ENCODE measurements at places on chromosomes 6 and 20. TPM values are rescaled to one million over a fixed set of nuclear protein-coding genes. Genes with fewer than 3 reads are reported as not detected.
A peak's percentile ranks its signal among the peaks of the same experiment; 100 is the strongest.

GRCh38 chr6:75157336-75157735 lies 48.5 kb downstream of the COL12A1 start:
- no peak for DNase-seq

Gene NKAIN4
- not detected for total RNA-seq

- DNase-seq: no peak
Measured at GRCh38 chr6:55696501-55696900, 117.5 kb upstream of the HMGCLL1 start.

DNA sequence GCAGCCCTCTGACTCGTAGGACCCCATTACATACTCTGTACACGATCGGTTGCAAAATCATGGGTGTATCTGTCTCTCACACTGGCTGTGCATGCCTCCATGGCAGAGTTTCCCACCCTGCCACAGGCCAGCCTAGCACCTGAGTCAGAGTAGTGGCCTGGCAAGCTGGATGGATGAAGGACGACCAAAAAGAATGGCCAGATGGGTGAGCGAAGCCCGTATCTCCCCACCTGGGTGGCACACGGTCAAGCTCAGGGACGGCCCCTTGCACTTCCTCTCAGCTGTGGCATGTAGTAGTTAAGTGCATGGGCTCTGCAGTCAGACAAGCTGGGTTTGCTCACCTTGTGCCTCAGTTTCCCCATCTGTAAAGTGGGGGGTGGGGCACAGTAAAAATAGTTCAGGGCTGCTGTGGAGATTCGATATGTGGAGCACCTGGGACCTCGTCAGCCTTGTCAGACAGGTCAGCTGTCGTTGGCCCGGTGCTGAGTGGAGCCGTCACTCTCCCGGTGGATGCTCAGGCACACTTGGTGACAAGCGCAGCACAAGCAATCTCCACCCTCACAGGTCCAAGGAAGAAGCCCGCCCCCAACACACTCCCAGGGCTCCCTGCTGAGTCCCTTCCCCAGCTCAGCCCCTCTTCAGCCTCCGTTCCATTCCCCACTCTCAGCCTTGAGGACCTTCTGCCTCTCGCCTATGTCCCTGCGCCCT lies 12.6 kb downstream of the CPNE5 start:
- DNase-seq: no peak

Gene NKX2-2
- total RNA-seq: not detected

DNA sequence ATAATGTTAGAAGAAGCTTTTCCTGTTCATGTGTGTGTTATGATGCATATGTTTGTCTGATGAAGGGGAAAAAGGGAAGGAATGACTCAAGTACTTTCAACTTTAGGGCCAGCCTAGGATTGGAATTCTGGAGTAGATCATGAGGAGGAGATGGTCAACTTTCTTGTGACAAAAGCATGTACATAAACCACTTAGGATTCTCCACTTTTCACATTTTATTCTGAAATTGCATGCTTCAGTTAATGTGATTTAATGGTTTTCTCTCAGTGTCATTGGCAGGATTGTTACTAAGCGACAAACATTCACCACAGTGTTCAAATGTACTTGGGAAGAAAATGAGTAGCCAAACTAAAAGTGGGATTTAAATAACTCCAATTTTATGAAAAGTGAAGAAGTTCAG lies 80.1 kb downstream of the UTRN start:
- DNase-seq: no peak

Gene ADGB
- not detected for total RNA-seq

DNA sequence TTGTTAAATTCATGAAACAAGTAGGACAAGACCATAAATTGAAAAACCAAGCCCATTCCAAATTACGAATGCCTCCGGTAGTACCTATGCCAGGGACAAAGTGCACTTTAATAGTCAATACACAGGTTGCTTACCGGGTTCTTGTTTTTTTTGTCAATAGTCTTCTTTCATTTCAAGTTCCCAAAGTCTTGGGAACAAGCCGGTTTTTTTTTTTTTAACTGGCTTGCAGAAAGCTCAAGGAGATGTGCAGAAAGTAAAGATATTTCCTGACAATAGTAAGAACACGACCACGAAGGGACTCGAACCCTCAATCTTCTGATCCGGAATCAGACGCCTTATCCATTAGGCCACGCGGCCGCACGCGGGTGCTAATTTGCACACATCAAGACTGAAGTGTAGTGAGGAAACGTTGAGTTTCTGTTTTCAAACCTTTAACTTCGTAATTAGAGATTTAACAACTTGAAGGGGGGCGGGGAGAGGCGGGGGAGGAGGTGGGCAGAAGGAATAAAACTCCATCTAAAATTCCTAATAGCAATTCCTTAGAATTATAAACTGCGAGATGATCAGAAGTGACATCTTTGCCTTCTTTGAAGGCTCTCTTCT lies 181.0 kb downstream of the TRIM27 start:
- no peak for DNase-seq

- no peak for DNase-seq
Measured at GRCh38 chr6:142857796-142858555, 87.0 kb downstream of the HIVEP2 start.

DNA sequence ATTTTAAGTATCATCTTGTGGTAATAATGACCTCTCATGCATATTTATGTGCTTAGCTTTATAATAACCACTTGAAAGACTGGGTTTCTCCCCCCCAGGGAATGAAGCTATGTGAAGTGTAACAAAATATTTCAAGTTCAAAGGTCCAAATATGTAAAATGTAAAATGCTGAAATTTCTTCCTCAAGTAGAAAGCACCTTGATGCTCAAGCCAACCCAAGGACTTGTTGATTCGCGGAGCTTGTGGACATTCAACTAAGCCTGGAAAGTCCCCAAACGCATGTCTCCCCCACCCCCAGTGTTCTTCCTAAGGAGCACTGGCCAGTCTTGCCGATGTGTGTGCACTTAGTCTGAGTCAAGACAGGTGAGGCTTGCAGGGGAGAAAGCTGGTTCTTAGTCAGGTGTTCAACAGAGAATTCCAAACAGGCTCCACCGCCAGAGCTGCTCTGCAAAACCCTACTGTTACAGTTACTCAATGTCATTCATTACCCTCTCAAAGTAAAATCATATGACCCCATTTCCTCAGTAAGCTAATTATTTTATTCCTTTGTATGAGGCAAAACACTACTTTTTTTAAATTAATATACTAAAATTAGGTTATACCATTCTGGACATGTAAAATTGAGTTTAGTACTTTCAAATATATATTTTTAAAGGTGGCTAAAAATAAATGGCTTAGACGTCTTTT lies 46.9 kb upstream of the QKI start:
- no peak for DNase-seq

DNA sequence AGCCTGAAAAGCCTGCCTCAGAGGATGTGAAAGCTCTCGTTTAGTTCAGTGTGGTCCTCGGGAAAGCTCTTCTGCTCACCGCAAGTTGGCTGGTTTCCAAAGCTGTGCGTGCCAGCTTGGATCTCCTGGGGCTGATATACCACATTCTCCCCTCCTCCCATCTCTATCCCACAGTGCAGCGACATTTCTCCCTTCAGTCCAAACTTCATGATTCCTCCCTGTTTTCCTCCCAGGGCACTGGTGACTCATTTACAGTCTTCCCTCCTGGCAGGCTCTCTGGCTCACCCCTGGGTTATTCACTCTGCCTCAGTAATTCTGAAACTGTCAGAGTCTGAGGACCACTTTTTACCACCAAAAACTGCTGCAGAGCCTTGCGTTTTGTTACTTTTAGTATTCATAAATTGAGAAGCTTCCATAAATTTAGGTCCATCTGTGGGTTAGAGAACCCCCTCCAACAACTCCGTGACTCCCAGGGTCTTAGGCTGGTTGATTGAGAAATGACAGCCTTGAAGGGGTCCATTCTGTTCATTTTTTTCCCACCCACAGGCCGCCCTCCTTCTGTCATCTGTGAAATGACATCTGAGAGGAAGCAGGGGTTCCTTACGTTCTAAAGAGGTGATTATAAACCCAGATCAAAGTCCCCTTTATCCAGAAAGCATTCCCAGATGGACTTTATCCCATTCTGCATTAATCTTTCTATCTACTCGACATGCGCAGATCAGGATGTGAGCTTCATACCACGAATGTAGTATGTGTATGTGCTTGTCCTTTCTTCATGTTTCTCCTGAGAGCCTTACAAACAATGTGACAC lies 6.1 kb downstream of the TRIM10 start:
- DNase-seq: no peak

DNA sequence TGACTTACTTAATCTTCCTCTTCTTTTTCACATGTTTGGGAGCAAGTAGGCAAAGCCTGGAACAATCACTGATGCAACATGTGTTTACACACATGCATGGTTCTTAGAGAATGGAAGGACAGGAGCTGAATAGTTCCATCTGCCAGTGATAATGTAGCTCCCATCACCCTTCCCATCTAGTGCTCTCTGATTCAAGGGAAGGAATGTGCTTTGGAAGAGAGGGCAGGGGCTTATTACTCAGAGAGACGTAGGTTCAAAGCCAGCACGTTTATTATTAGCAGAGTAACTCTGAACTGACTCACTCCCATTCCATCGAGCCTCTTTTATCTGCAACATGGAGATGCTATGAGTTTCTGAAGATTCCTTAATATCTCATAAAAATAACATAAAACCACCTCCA lies 211.9 kb downstream of the GMPR start:
- DNase-seq: no peak

- DNase-seq: peak; percentile 27
Measured at GRCh38 chr6:33787954-33788693, 806 bp downstream of the LEMD2 start.

GRCh38 chr6:149168968-149169367 lies 148.5 kb upstream of the TAB2 start:
- no peak for DNase-seq

Gene SLC26A8
- not detected for total RNA-seq

Gene SLA2
- 1.7 TPM for total RNA-seq

DNA sequence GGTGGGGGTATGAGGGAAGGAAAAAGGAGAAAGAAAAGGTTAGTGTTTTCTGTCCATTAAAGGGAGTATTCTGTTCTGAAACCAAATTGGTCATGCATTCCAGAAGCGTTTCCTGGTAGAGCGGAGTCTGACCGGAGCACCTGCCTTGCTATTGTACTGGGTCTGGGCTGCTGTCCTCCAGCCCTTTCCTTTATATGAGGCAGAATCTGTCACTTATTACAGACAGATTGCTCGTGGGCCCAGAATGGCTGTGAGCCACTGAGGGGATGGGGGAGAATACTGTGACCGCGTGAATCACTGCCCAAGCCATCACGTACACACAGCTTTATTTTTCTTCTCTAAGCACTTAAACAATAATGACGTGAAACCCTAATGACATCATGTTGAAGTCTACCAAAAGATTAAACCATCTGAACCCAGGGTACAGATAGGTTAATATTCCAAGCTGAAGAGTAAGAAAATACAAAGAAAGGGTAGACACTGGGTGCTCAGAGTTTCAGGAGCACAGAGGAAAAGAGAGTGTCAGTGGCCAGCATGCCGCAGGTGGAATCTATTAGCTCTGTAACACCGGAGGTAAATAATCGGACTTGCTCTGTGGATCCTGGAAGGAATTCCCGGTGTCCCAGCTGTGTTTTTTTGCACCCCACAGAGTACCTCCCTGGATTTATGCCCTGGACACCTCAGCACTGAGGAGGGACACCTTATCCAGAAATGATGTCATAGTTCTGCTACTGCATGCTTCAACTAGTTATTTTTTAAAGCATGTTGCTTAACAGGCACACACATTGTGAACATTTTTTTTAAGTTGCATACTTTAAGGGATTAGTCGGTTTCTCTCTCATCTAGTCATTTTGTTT lies 573.3 kb downstream of the PKHD1 start:
- DNase-seq: no peak

DNA sequence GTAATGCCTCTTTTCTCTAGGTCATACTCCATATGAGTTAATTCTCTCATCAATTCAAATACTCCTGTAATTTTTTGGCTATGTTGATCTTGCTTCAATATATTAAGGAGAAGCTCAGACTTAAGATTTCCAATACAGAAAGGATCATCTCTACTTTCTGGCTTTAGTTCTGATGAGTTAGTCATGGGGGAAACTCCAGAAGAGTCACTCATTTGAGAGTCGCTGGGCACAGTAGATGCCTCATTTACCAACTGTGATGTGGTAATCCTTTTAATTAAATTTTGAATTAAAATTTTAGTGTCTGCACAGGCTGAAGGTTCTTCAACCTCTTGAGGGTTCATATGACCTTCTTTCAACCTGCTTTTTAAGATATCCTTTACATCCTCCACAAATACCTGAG lies 38.5 kb downstream of the DST start:
- DNase-seq: no peak

GRCh38 chr6:132814716-132815570 lies 574 bp downstream of the RPS12 start:
- no peak for DNase-seq

DNA sequence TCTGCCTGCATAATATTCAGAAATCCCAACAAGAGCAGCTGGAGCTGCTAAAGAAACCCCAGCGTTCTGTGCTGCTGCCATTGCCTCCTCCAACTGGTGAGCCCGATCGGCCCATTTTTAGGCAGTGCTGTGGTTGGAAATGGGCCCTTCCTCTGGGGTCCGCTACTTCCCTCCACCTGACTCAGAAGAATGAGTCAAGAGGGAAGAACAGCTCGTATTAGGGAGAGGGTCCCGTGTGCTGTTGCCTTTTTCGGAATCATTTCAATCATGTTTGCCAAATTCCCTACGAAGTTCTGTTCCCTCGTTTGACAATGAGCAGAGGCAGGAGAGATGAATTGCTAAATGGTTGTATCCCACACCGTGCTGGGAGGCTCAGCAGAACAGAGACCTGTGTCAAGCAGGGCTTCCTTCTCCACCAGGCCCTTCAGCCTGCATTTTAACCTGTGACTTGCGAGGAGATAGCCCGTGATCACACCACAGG lies 38.4 kb downstream of the THBS2 start:
- no peak for DNase-seq

DNA sequence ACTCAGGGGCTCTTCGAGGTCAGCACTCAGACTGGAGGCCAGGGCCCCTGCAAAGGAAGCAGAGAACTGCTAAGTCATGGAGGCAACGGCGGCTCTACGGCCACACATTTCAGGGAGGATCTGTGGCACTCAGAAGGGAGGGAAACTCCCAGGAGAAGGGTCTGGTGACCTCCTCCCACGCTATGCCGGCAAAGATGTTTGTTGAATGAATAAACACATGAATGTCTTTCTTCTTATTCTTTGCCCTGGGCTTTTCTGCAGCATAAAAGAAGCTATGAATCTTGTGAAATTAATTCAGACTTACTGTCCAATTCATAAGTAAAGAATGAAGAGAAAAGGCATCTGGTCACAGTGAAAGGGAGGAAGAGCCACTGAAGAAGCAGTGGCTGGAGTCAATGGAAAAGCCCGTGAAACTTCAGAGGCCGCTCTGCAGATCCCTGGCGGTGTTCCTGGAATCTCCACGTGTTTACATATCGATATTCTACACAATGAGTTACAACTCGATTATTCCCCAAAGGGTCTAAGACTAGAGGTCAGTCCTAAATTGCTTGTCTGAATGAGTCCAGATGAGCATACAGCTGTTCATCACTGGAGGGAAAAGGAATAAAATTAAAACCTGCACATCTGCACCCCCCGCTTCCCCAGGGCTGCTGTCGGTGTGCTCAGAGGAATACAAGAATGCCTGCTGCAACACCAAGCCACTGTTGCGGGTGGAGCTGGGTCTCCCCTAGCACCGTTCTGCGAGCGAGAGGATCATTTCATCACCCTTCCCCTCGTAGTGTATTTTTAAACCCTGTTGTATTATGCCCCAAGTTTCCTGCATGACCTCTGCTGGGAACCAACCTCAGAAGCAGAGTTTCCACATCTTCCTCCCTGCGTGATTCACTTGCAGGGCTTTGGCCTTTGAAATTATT lies 25.6 kb downstream of the INSM1 start:
- DNase-seq: no peak
